AML-193 (cell line): ENCODE measurements at places on chromosomes 7 and 10.

GRCh38 chr7:113143486-113144257 lies 25.3 kb upstream of the SMIM30 start:
- peak; percentile 3 for DNase-seq

DNA sequence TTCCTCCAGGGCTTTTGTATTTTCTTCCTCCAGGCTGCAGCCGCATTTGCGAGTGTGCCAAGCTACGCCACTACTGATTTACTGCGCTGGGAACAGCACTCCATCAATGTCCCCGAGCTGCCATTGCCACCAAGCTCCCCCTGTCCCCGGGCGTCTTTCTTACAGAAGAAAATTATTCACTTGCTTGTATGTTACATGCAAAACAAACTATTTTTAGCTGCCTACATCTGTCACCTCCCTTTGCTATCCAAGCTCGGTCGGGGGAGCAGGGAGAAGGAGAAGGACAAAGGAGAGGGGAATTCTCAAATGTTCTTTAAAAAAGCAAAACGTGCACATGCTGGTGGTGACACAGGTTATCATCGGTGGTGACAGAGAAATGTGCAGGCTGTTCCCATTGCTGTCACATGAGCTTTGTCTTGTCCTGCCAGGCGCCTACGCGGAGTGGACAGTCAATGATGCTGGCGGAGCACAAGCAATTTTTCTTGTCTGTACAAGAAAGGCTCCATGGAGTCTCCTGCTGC lies 93.1 kb downstream of the ADARB2 start:
- no peak for DNase-seq

DNA sequence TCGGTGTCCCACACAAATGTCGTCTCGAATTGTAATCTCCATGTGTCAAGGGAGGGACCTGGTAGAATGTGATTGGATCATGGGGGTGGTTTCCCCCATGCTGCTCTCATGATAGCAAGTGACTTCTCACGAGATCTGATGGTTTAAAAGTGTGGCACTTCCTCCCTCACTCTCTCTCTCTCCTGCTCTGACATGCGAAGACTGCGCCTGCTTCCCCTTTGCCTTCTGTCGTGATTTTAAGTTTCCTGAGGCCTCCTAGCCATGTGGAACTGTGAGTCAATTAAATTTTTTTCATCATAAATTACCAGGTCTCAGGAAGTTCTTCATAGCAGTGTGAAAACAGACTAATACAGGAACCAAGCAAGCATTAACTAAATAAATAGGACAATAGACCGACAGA lies 229.1 kb downstream of the GFRA1 start:
- no peak for DNase-seq

GRCh38 chr7:132932296-132933071 lies 149.4 kb downstream of the CHCHD3 start:
- no peak for DNase-seq

- DNase-seq, result no peak
Measured at GRCh38 chr7:137962875-137963507, 38.9 kb downstream of the CREB3L2 start.

- no peak for DNase-seq
Measured at GRCh38 chr7:124924906-124925305, 4.7 kb downstream of the POT1 start.

- no peak for DNase-seq
Measured at GRCh38 chr7:148255333-148255732, 335.2 kb upstream of the C7orf33 start.

DNA sequence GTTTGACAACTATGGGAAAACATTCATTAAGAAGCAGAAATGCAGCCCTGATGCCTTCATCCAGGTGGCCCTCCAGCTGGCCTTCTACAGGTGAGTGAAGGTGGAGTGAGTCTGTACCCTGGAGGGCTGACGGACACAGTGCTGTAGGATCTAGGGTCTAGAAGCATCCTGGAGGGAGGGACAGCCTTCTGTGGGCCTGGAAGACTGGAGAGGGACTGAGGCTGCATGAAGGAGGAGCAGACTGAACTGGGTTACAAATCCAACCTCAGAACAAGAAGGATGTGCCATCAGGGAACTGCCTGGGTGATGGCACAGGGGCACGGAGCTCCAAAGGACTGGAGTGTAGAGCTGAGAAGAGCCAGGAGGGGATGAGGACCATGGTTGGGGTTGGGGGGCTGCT lies 27.5 kb upstream of the C10orf53 start:
- no peak for DNase-seq

DNA sequence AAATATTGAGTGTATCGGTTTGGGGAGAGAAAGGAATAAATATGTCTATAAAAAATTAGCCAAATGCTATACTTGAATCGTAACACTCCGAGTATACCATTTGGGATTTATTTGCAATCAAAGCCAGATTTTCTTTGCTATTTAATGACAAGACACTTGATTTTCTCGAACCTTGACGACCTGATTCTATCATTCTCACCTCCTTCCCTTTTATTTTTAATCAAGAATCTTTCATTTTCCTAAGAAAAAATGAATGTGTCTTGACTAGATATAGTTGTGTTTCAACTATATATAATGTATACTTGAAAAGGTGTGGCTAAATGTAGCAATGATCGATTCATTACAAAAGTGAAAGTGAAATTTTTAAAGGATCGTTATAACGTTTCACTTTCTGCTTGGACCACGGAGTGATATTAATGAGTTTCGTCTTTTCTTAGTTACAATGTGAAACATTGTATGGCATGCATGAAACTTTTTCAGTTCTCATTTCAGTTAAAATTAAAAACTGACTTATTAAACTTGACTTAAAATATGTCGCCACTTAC lies 562 bp downstream of the NUB1 start:
- DNase-seq, result no peak

DNA sequence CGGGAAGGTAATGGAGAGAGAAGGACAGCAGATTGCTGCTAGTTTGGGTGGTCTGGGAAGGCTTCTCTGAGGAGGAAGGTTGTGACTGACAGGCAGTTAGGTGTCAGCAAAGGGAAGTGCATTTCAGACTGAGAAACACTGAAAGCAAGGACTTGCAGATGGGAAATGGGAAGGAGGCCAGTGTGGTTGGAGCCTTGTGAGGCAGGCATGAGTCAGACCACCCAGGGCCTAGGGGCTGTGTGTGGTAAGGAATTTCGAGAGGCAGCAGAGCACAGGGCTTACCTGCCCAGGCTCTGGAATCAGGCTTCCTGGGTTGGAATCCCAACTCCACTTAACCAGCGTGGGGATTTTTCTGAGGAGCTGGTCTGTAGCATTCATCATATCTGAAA lies 53.5 kb downstream of the NRF1 start:
- no peak for DNase-seq

DNA sequence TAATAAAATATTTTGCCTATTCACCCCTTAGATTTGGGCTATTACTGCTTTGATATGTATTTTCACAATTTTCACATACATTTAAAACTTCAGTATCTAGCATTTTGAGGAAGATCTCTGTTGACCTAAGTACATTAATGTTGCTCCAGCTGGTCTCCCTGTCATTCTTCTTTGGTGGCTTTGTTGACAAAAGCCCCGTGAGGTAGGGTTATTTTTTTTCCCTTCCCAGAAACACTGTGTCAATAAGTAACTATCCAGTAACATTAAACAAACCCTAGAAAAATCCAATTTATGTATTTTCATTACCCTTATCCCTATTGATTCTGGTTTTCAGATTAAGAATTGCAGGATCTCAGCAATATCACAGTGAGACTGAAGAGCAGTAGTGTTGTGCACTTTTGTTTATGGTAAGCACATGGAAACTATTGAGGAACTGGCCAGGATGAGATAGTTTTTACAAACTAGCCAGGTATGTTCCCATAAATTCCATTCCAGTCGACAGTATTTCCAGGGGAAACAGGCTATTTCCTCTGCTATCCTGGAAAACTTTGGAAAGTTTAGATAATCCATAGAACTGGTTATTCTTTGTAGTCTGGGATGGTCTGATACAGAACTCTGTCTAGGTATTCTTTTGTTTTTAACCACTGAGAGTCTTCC lies 198.2 kb downstream of the PON1 start:
- DNase-seq, result no peak

GRCh38 chr7:143271240-143271639 lies 8.0 kb downstream of the GSTK1 start:
- no peak for DNase-seq

- peak; percentile 50 for DNase-seq
Measured at GRCh38 chr10:46106410-46107255, 60.6 kb upstream of the MSMB start.

DNA sequence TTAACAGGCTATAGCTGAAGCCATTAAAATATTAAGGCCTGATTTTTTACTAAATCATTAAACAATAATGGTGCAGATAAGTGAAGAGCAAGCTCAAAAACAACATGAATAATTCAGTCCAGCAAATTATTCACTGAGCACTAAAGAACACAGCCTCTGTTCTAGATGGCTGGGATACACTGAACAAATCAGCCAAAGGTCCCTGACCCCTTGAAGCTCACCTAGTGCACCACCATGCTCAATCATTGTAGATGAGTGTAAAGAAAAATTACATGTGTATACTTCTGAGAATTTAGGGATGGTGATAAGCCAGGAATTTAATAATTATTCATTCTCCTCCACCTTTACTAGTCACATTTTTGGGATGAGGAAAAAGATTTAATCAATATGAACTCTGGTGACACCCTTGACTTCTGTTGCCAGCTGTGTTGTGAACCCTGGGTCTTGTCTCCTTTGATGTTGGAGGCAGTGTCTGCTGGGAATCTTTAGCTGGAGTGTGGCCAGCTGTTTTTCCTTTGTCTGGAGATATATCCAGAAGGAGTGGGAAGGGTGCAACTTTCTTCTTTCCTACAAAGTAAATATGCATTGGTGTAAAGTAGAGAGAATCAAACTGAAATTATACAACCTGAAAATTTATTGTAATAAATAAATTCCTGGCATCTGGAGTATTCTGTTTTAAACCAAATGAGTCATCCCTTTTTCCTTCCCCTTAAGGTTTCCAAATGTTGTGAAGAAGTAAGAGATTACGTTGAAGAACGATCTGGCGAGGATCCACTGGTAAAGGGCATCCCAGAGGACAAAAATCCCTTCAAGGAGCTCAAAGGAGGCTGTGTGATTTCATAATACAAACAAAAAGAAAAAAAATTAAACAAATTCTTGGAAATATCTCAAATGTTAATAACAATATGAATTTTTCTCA lies 4.0 kb downstream of the GNGT1 start:
- DNase-seq, result no peak

DNA sequence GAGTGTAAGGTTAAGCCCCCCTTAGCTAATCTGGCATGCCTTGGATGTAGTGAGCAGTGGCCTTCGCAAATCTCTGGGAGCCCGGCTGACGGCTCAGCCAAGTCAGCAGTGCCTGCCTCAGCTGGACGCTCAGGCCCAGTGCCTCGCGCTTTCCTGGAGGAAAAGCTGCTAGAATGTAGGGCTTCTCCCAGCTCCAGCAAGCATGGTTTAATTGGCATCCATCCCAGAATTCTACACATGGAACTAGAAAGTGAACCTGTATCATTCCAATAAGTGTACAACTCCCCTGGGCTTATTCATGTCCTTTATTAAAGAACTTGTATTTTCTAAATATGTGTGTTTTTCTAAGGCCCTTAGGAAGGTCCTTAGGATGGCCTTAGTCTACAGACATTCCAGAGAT lies 287.8 kb upstream of the SHH start:
- DNase-seq, result no peak

DNA sequence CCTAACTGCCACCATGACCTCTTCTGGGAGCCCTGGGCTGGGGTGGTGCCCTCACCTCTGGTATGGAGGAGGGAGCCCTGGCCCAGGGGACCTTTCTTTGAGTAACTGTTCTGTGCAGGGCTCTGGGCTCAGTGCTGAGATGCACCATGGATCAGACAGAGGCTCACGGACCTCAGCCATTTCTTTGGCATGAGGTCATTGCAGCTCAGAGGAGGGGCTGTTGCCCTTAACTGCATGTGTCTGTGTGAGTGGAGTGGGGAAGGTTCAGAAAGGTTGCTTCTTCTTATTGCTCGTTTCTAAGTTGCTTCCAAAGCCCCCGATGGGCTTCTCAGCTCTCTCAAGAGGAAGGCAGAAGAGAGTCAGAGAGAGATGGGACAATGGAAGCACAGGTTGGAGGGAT lies 233.9 kb downstream of the RPS24 start:
- DNase-seq, result no peak

DNA sequence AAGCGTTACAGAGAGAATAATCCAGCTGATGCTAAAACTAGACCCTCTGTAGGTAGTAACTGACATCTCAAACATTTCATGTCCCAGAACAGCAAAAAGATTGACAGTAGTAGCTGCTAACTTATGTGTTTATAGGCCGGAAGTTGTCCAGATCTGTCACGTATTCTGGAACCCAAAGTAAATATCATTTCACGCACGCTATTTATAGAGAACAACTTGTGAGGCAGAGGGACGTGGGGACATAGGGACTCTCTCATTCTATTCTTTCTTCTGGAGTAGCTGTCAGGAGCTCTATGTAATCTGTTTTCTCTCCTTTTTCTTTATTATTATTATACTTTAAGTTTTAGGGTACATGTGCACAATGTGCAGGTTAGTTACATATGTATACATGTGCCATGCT lies 22.3 kb downstream of the AGK start:
- no peak for DNase-seq

DNA sequence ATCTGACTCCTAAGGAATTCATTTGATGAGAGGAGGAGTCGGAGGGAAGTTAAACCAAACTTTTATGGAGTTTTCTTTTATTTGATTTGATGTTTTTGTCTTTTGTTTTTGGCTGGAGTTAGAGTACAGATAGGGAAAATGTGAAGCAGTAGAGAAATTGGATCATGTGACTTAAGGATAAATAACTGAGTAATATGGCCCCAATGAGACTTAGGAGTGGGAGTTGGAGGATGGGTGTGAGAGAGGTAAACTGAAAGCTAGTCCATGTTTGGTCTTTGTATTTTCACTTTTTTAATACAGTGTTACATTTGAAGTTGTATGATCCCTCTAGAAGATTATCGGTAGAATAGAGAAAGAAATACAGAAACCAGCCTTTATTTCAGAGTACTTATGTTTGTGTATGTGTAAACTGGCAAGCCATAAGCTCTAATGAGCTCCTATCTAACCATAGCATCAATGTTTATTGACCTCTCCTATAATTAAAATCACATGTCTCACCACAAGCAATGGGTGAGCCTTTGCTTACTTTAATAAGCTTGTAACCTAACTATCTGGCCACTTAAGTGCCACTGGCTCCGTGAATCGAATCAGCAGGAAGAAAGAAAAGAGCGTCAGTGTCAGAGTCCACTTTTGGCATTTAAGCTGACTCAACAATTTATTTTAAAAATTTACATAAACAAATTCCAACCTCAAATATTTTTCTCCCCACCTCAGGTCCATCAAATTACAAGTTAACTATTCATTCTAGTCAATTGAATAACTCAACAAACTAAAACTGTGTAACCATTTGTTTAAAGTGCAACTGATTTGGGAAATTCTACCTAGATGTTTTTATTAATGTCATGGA lies 113.8 kb downstream of the EPDR1 start:
- DNase-seq, result no peak

- DNase-seq, result no peak
Measured at GRCh38 chr10:9209105-9209798, 1154.8 kb downstream of the GATA3 start.

DNA sequence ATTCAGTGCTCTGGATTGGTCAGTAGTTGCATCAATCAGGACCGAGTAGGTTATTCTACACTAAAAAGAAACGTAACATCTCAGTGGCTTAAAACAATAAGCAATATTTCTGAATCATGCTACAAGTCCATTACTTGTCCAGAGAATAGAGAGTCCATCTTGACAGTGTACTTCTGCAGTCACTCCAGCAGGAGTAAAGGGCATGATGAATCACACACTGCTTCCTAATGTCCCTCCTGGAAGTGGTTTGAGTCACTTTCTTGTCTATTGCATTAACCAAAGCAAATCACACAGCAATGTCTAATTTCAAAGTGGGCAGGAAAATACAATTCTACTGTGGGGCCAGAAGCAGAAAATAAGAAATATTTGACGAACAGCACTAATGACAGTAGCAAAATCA lies 124.8 kb downstream of the TSPAN12 start:
- no peak for DNase-seq

GRCh38 chr10:64109926-64110495 lies 588.8 kb downstream of the REEP3 start:
- DNase-seq, result no peak
